ENCODE measurements at places on chromosomes 3 and 15. TPM values are rescaled to one million over a fixed set of nuclear protein-coding genes. Genes with fewer than 3 reads are reported as not detected.

DNA sequence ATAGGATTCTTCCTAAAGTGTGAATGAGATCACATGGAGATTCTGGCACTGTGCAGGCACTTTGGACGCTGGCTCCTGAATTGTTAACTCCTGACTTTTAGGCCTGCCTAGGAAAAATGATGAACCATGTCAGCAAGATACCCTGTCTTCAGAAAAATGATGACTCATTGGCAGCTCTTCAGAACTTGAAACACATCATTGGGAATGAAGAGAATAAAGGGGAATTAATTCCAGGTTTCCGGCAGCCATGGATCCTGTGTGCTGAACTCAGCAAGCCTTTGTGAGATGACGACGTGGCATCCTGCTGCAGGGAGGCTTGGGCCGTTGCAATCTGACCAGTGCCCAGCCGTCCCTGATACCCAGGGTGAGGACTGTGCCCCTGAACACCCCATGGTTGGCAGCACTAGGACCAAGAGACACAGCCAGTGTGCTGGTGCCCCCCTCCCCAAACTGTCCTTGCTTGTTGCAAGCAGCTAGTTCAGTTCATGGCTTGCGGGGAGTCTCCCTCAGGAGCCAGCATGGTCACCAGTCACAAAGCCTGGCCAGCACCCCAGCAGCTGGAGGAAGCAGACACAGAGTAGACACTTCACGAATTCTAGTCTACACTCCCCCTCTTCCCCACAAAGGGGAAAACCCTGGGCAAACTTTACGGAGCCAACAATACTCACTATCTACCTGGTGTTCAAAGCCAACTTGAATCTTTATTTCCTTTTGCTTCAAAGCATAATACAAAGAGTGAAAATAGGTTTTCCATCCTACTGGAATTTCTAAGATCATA, 7.8 kb upstream of the LIPC start:
- no peak for DNase-seq
- H3K27ac ChIP-seq, result no peak overlapping the region
- H3K36me3 ChIP-seq, result no peaks in the 10 kb centered on the region

STT3B gene
- 259 TPM for total RNA-seq

- H3K27me3 ChIP-seq, result peaks cover 11% of the 10 kb centered on the region
- H3K36me3 ChIP-seq, result no peaks in the 10 kb centered on the region
- no peaks in the 10 kb centered on the region for H3K4me1 ChIP-seq
- H3K27ac ChIP-seq, result no peak overlapping the region
Observed at GRCh38 chr3:10503217-10503796, 2.1 kb downstream of the ATP2B2 start.

- no peak overlapping the region for H3K4me3 ChIP-seq
- no peaks in the 10 kb centered on the region for H3K27me3 ChIP-seq
Observed at GRCh38 chr15:79243723-79244122, 38.8 kb upstream of the ANKRD34C start.

GRCh38 chr3:68274286-68274685, 619.9 kb upstream of the SUCLG2 start:
- no peaks in the 10 kb centered on the region for H3K36me3 ChIP-seq
- no peaks in the 10 kb centered on the region for H3K4me1 ChIP-seq
- no peaks in the 10 kb centered on the region for H3K27me3 ChIP-seq
- H3K27ac ChIP-seq, result no peak overlapping the region
- no peak for DNase-seq

- no peaks in the 10 kb centered on the region for H3K4me1 ChIP-seq
- no peaks in the 10 kb centered on the region for H3K27me3 ChIP-seq
- H3K27ac ChIP-seq, result peak overlapping the region; percentile 16
- no peak overlapping the region for H3K4me3 ChIP-seq
Observed at GRCh38 chr3:94069194-94069813, 6.4 kb downstream of the NSUN3 start.

- no peaks in the 10 kb centered on the region for H3K4me1 ChIP-seq
- DNase-seq, result no peak
- H3K36me3 ChIP-seq, result no peaks in the 10 kb centered on the region
- H3K4me3 ChIP-seq, result no peak overlapping the region
- no peaks in the 10 kb centered on the region for H3K27me3 ChIP-seq
Observed at GRCh38 chr3:145383416-145383815, 777.6 kb downstream of the PLOD2 start.

LINGO1 gene
- total RNA-seq, result not detected

DNA sequence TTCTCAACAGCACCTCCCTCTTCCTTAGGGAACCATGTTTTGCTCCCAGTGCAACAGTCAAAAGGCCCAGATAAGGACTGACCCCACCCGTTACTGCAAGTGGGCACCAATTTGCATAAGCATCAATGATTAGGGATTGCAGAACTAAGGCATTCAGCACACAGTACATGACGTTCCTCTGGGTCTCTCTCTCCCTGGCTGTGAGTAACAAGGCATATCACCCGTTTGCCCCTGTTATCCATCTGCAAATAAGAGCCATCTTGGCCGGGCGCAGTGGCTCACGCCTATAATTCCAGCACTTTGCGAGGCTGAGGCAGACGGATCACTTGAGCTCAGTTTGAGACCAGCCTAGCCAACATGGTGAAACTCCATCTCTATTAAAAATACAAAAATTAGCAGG, 18.8 kb downstream of the MAGI1 start:
- peaks cover 5% of the 10 kb centered on the region for H3K4me1 ChIP-seq
- no peaks in the 10 kb centered on the region for H3K27me3 ChIP-seq
- H3K27ac ChIP-seq, result no peak overlapping the region
- no peak overlapping the region for H3K4me3 ChIP-seq
